ENCODE measurements at places on chromosomes 1 and 21.

DNA sequence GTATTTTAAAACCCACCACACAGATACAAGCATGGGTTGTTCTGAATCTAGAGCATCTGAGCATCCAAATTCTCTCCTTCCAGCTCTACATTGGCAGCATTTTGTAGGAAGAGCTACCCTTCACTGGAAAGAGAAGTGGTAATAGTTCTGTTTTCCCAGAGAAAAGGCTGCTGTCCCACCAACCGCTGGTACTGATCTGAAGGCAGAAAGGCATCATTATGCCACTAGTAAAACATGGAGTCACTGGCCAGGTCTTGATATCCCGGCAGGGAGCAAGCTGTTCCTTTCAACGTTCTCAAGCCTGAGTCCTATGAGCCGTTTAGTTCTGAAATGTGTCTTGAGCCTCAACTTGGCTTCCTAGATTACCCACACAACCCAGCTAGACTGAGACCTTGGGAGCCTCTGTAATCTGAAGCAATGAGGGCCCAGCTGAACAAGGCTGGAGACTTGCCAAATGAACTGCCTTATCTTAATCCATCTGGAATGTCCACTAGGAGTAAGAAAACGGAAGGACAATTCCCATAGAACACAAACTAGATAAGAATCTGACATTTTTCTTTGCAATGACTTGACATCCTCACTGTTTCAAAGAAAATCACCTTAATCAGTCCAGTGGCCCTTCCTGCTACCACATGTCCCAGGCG, 116.8 kb downstream of the KCNH1 start:
- DNase-seq = peak; percentile 47

- DNase-seq = no peak
Observed at GRCh38 chr1:223091896-223092295, 51.2 kb downstream of the TLR5 start.

DNA sequence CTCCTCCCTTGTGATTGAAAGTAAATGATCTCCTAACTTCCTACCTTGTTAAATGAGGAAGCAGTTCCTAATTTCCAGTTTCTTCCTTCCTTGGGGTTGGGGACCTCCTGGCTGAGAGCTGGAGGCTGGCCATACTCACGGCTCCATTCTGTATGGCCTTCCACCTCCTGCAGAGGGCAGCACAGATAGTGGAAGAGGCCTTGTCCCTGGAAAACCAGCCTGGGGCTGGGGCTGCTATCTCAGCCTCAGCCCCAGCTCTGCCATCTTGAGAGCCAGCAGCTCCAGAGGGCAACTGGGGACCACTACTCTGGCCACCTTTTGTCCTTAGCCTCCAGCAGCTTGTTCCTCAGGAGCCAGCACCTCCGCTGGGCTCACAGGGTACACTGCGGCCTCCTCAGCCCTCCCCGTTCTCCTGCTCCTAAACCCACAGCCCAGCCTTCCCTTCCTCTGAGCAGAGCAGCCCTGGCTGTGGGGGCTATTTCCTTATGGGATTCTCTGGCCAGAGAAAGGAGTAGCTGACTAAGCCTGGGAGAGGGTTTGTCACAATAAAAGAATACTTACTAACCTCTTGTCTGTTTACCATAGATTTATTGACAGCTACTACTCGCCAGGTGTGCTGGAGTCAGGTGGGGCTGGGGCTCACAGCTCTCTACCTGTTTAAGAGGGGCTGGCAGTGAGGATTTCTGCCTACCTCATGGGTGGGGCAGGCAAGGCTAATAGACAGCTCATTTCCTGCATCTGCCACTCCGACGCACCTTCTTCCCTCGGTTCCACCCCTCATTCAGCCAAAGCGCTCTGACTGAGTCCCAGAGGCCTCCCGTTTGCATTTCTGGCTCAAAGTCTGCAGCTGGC, 6.3 kb downstream of the TMEM234 start:
- DNase-seq = peak; percentile 81

DNA sequence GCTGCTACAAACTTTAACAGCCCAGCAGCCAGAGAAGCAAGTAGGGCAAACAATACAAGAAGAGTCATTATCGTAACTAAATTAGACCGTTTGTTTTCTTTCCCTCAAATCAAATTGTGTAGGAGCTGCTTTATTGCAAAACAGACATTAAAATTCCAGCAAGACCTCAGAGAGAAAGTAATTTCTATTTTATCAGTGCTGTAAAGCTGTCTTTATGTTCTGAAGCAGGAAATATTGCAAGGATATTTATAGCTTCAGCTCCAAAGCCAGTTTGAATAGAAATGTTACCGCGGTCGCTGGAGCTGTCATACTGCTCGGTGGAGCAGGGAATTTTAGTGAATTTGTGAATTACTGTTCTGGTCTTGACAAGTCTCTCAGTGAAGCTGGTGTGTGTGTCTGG, 503.8 kb upstream of the PLXNA2 start:
- DNase-seq = no peak

DNA sequence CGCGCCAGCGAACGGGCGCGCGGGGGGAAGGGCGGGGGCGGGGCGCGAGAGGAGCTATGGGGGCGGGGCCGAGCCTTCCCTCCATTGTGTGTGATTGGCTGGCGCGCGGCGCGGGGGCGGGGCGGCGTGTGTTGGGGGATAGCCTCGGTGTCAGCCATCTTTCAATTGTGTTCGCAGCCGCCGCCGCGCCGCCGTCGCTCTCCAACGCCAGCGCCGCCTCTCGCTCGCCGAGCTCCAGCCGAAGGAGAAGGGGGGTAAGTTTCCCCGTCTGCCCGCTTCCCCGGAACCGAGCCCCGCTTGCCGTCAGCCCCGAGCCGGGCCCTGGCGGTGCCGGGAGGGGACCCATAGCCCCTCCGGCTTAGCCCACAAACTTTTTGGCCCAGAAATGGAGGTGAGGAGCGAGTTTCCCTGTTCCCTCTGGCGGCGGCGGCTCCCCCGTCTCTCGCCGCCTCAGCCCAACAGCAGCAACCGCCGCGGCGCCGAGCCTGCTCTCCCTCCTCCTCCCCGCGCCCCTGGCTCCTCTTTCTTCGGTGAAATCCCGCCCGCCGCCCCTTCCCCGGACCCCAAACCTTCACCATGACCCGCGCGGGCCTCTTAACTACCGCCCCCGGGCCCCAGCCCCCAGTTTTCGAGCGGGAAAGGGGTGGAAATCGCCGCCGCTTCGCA, at the start of gene H3-3A:
Gene H3-3A (plus strand): TSS at position 159 of the 666 bp plus-strand sequence. CDS start 1,636 bp downstream, outside the sequence.
- DNase-seq = peak; percentile 90
